ENCODE measurements at places on chromosomes 4 and X.

GRCh38 chr4:36211084-36211483 lies 33.2 kb downstream of the ARAP2 start:
- DNase-seq: no peak

DNA sequence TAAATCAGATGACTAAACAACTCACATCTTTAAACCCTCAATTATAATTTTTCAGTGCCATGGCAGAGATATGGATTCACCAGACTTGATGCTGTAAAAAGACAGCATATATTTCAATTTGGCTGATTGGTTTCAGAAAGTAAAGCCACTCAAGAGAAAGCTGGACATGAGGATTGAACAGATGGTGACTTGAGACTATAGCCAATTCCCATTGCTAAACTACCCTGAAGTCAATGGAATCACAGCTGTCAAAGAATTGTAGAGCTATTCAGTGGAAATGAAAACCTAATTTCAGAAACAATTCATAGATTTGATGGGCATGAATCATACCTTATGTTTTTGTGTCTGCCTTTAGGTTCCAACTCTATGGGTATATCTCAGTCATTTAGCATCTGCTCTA lies 510.6 kb upstream of the BOD1L1 start:
- DNase-seq: no peak

- DNase-seq: no peak
These were observed 194.2 kb upstream of the C1QTNF7 start for GRCh38 chr4:15233626-15234025.

GRCh38 chrX:153571534-153571908 lies 27.4 kb downstream of the CCNQ start:
- DNase-seq: no peak

- no peak for DNase-seq
These were observed 21.1 kb downstream of the SLC25A53 start for GRCh38 chrX:104135677-104136076.

- no peak for DNase-seq
These were observed 11.8 kb upstream of the CPE start for GRCh38 chr4:165367040-165367439.

DNA sequence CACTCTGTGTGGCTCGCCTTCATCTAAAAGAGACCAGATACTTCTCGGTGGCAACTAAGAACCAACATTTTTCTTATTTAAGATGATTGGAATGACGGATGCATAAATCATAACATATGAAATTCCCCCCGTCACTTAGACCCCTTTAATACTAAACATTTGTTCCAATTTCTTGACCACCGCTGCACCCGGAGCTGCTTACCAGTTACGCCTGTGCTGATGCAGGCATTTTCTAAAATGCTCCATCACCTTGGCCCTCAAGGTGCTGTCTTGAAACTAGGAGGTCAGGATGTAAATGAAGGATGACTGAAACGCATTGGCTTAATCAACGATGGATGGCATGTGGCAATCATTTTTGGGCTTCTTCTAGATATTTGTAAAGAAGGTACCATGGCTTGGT lies 130.0 kb downstream of the CPZ start:
- DNase-seq: no peak

DNA sequence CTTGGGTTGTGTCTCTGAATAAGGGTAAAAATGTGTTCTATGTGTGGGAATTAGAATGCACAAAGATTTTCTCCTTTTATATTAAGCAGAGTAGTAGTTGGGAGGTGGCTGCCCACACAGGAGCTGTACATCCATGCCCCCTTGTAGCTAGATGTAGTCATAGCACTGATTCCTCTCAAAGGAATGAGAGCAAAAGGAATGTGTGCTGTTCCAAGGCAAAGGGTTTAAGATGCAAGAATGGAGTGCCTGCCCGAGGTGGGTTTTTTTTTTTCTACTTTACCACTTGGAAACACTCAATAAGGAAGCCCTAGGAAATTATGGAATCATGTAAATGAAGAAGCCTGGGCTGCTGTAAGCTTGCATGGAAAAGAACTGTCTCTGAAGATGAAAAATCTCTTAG lies 2183.2 kb upstream of the AGA start:
- DNase-seq: no peak

- no peak for DNase-seq
These were observed 5.5 kb downstream of the CAMK2D start for GRCh38 chr4:113756005-113756410.

DNA sequence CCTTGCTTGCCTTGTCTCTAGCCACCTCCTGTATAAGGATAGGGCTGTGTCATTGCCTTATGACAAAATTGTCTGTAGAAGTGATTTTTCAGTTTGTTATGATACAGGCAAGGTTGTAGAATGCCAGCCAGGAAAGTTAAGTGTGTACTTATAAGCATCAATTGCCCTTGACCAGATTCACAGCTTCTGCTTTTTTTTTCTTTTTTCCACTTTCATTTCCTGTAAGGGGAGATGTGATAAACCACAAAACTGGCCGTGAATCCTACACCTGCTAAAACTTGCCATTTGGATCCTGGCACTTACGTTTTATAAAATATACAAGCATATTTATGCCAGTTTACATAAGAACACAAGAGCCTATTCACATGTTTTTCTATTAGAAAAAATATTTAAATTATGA lies 35.0 kb upstream of the BMPR1B start:
- DNase-seq: no peak

DNA sequence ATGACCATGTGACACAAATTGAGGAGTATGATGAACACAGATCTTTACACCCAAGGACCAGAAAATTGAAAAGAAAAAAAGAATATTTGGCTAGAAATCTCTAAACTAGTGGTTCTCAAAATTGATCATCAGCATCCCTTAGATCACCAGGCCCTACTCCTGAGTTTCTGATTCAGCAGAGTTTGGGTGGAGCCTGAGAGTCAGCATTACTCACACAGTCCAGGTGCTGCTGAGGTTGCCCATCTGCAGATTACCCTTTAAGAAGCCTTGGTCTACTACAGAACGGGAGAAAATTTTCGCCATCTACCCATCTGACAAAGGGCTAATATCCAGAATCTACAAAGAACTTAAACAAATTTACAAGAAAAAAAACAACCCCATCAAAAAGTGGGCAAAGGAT lies 182.8 kb downstream of the MOSPD2 start:
- no peak for DNase-seq

GRCh38 chr4:65392488-65392887 lies 277.8 kb downstream of the EPHA5 start:
- no peak for DNase-seq

GRCh38 chr4:6443035-6444023 lies 29.1 kb downstream of the PPP2R2C start:
- no peak for DNase-seq

DNA sequence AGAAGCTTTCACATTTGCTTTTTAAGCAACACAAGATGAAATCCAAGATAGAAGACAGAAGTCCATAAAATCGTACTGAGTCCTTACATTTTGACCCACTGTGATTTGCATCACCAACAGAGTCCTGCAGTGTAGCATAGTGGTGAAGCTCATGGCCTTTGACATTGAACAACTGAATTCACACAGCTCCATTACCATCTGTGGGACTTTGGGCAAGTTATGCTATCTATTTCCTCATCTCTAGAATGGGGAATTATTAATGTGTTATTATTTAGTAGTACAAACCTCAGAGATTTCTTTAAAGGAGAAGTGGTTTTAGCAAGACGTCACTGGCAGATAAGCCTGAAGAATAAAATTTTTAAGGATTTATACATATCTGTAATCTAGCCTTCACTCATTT lies 10.7 kb downstream of the GPRIN3 start:
- DNase-seq: no peak

DNA sequence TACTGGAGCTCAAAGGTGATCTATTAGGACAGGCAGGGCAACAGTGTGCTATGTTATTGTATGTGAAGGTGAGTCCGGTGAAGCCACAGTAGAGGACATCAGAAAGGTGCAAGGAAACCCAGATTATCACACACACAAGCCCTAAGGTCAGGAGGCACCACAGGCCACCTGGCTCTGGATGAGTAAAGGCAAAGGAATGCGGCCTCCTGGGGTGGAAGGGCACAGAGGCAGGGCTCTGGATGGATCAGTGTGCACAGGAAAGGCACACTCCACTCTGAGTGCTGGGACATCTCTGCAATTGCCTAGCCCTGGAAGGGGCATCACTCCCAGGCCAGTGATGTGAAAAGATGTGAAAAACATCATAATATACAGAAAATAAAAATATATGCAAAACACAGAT lies 683.5 kb downstream of the TRIML1 start:
- no peak for DNase-seq

DNA sequence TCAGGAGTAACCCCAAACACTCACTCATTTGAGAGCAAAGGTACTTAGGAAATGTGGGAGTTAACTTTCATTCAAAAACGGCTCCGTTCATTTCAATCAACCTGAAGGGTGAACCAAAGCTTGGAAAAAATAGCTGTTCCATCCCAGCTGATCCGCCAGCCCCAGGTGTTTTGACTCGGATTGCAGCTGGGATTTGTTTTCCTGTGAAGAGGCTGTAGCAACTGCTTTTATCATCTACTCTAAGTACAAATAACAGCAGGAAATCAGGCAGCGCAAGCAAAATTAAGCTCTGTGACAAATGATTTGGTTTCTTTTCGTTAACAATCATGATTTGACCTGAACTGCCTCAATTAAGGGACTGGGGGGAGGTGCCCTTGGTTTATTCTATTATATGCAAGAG lies 154.7 kb downstream of the BEND2 start:
- no peak for DNase-seq

DNA sequence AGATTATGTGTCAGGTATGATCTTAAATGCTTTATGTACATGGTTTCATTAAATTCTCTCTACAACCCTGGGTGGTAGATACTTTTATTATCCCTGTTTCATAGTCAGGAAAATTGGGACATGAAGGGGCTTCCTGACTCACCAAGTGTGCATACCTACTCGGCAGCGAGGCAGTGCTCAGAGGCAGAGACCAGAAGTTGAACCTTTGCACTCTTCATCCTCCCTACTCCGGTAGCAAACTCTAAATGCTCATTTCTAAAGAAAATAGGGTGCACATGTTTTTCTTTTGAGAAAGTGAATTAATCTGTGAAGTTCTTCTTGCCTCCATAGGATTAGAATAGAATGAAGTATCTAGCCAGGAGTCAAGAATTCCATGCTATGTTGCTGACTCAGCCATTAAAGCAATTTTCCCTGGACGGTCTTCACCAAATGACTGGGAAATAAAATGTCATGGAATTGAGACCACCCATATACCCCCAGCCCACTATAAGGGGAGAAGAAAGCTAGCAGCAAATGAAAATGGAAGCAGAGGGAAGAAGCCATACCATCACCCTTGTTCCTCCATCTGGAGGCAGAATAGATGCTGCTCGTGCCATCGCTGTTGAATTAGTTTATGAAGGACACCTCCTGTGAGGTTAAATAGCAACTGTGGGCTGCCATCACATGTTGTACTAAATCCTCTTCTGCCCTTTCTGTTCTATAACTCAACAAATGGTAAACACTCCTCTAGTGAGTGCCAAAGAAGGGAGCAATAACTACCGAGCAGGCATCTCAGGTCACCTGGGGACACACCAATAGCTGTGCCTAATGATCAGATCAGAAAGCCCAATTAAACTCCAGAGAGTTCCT lies 355.4 kb downstream of the CAMK2D start:
- no peak for DNase-seq

- no peak for DNase-seq
These were observed 144.6 kb downstream of the SOX3 start for GRCh38 chrX:140360284-140360683.

DNA sequence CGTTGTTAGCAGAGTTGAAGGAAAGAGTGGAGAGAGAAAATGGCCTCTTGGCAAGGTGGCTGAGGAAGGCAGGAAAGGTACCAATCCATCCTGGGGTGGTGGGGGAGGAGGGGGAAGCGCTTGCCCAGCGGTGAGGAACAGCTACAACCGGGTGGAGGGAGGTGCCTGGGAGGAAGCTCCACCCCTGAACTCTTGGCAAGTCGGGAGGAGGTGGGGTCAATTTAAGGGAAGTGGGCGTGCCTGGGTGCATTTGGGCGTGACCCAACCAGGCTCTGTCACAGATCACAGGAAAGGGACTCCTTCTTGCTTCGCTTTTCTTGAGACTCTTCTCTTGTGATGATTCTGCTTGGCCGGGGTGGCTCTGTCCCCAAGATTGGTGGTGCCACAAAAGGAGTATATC lies 41.7 kb downstream of the BCORL1 start:
- peak; percentile 64 for DNase-seq

GRCh38 chrX:26651755-26652154 lies 435.8 kb downstream of the MAGEB5 start:
- no peak for DNase-seq

DNA sequence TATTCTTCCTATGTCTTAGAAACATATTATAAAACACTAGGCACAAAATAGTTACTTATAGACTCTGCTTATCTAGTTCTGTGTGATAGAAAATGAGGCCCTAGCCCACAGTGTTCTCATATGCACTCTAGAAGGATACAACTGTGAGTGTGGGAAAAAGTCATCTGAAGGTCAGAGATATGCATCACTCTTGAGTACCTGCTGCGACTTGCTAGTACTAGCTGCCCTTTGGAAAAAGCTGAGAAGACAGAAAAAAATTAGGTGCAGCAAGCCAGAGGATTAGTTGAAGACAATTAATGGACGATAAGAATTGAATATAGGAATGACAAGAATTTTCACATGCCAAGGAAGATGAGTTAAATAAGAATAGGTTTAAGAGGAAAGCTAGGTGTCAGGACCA lies 61.3 kb downstream of the MTHFD2L start:
- no peak for DNase-seq

- DNase-seq: no peak
These were observed 1.1 kb downstream of the XIAP start for GRCh38 chrX:123860983-123861382.
